Liver (tissue), 10 donors: ENCODE measurements at places on chromosomes 5 and 9.

DNA sequence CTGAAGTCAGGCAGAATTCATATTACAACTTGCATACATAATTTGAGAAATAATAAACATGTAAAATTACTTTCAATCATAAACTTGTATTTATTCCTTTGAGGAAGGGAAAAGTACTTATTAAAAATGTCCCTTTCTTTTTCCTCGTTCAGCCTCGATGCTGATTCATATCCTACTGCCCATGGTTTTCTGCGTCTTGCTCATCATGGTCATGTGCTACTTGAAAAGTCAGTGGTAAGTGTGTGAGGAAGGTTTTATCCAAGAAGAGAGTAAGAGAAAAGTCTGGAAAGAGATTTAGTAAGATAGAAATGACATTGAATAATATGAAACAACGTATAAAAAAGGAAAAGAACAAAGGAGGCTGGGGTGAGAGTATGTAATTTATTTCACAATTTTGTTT, 85.9 kb downstream of the OSMR start:
- DNase-seq: no peak

- DNase-seq: peak; percentile 74
Measured at GRCh38 chr5:41193456-41194205, 19.7 kb downstream of the C6 start.

DNA sequence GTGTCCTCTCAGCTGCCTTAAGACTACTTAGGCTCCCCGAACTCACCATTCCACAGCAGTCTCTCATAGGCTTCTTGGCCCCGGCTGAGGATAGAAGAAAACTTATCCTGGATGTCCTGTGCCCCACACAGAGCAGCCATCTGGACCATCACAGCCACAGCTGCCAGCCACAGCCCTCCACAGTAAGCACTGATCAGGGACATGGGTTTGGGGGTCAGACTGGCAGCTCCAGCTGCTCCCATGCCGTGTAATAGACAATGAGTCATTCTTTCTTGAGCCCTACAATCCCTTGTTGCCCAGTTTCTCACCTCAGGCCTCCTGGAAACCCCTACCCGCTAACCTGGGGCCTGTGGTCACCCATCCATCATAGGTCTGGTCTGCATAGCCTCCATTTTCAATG, 5.7 kb downstream of the CREB3 start:
- DNase-seq: no peak

DNA sequence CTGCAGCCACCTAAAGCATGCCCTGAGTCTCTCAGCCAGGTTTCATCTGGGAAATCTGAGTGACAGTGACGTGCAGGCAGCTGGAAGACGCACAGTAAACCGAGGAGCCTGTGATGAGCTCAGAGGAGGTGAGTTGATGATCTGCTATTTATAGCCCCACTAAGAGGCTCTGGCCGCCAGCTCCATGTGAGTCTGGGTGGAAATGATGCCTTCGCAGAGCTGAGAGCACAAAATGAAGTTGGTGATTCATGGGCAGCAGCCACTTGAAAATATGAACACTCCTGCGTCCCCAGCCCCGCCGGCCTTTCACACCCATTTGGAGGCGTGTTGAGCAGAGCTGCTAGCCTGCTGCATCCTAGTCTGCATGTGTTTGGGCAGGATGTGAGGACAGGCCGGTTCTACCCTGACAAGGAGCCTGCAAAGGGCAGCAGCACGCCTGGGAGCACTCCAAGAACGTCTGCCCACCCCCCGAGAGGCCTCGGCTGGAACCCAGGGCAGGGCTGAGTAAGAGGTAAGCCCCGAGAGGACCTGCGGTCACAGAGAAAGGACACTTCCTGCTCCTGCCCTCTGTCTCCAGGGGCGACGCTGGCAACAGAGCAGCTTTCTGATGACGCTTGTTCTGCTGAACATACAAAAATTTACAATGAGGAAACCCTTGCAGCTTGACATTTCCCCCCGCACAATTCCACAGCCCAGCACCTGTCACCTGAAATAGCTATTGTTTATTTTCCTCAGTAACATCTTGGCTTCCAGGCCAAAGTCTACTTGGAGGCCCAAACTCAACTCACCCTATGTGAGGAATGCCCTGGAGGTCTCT, 25.1 kb upstream of the CDKN2AIPNL start:
- peak; percentile 47 for DNase-seq

DNA sequence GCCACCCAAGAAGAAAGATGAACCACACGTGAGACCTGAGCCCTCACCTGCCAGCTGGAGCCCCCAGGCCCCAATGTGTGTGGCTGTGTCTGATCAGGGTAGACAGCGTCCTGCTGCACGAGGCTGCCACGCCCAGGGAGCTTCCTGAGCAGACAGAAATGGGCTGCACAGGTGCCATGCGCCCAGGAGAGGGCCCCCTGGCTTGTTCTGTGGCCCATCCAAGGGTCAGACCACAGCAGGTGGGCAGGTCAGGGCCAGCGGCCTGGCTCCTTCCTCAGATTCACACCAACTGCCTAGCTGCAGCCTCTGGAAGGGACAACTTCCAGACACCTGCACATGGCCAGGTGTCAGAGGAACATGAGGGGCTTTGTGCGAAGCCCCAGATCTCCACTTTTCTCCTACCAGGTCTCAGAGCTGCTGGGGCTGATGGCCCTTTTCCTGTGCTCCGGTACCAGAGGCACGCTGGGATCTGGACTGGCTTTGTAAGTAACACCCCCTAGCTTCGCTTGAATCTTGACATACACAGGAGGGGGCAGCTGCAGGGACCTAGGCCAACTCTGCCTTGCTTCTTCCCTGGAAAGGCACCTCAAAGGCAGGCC, 10.8 kb downstream of the SARDH start:
- peak; percentile 33 for DNase-seq

DNA sequence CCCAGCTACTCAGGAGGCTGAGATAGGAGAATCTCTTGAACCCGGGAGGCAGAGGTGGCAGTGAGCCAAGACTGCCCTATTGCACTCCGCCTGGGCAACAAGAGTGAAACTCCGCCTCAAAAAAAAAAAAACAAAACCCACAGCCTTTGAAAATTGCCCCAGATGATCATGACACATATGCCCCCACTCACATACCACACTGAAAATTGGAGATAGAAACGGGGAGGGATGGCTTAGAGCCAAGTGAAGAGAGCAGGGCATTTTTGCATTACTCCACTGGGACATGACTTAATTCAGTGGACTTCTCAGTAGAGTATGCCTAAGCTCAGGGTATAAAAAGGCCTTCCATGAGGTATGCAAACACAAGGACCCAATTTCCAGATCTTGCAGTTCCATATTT, 309.3 kb downstream of the BNC2 start:
- no peak for DNase-seq

GRCh38 chr5:138282920-138283742, 8.7 kb upstream of the GFRA3 start:
- DNase-seq: peak; percentile 44

GRCh38 chr5:177113566-177114424, 19.8 kb upstream of the NSD1 start:
- DNase-seq: peak; percentile 95

DNA sequence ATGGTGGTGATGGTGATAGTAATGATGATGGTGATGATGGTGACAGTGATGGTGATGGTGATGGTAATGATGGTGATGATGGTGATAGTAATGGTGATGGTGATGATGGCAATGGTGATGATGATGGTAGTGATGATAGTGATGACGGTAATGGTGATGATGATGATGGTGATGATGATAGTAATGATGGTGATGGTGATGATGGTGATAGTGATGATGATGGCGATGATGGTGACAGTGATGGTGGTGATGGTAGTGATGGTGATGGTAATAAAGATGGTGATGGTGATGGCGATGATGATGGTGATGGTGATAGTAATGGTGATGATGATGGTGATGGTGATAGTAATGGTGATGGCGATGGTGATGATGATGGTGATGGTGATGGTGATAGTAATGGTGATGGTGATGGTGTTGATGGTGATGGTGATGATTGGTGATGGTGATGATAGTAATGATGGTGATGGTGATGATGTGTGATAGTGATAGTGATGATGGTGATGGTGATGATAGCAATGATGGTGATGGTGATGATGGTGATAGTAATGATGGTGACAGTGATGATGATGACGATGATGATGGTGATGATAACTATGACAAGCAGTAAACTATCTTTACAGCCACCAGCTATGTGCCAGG, 38.6 kb downstream of the PHF2 start:
- no peak for DNase-seq

- DNase-seq: no peak
Measured at GRCh38 chr9:121169094-121169601, 32.5 kb downstream of the RAB14 start.

- DNase-seq: no peak
Measured at GRCh38 chr5:149268928-149269557, 2.6 kb upstream of the AFAP1L1 start.

DNA sequence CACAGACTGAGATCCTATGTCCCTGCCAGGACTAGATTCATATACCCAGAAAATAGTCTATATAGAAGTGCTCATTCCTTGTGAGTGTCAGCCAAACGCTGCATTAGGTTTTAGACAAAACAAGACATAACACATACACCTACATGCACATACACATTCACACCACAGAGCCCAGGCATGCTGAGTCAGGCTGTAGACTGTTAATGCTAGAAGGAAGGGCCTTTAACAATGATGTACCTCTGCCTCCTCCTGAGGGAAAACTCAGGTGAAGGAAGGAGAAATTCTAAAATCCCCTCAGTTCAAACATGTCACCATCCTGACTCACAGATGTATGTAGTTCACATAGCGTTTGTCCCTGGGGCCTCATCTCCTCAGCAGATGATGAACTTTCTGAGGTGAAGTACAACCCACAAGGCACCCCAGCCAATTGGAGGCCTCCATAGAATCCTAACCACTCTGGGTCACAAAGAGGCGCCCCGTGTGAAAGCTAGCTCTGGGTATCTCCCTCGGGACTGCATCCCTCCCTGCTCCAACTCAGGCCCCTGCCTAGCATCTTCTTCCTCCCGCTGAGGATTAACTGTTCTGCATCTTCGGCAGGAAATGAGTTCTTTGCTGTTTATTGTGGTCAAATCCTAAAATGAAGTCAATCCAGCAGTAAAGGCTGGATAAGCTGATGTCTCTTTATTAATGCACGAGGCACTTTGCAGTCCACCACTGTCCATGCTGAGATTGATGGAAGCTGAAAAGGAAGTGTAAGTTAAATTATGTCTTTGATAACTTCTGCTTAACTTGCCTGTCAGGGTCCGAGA, 40.8 kb upstream of the FSTL4 start:
- no peak for DNase-seq

- DNase-seq: no peak
Measured at GRCh38 chr5:35745193-35745592, 111.5 kb upstream of the IL7R start.

DNA sequence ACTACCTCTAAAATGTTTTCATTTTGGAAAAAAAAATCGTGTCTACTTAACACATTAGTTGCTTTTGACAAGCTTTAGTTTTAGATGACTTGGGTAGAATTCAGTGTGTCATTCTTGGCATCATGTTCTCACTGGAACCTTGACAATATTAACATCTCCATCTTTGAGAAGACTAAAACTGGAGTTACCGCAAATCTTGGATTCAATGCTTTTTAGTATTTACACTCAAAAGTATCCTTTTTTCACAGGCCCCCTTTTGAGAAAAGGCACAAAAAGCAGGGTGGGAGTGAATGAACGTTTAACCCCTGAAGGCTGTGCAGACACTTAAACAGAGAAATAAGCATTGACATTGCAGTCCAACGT, 549.1 kb downstream of the CSNK1G3 start:
- no peak for DNase-seq

DNA sequence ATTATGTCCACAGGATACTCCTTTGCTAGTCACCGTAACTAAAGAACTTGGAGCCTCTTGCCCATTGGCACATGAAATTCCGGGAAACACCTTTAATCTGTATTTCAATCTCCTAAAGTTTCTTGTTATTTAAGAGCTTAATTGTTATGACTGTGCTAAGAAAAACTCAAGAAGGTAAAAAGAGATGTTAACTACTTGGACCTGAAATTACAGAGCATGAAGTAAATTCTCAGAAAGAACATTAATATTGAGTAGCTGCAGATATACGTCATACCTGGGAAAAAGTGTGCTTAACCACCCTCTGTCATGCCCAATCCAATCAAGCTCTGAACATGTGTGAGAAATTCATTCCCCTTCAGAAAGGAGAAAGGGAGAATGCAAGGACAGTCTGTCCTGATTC, 394.9 kb upstream of the PTGER4 start:
- DNase-seq: no peak

- no peak for DNase-seq
Measured at GRCh38 chr5:143699121-143699520, 112.8 kb upstream of the HMHB1 start.

DNA sequence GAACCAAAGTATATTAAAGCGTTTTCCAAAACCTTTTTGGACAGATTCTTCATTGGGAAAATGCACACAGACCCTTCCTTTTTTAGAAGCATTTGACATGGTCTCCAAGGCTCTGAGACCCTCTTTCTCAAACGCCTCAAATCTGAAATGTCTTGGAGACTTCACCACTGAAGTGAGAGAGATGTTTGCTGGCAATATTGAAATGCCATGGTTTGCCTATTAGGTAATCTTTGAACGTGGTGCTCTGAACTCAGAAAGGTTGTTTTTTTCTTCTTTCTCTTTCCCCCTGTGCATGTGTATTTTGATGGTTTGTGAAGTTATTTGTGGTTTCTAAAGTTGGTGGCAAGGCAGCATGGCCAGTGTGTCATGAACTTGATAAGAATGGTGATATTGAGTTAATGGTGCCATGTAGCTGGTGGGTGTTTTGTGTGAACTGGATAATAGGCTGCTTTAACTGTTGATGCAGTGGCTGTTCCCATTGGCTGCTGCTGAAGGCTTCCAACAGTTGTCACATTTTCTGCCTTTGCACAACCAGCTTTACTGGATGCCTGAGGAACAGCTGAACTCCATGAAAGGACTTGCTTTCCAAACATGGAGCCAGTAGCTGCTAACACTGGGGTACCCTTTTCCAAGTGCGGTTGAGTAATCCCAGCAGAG, 1.7 kb downstream of the PALM2AKAP2 start:
- no peak for DNase-seq

DNA sequence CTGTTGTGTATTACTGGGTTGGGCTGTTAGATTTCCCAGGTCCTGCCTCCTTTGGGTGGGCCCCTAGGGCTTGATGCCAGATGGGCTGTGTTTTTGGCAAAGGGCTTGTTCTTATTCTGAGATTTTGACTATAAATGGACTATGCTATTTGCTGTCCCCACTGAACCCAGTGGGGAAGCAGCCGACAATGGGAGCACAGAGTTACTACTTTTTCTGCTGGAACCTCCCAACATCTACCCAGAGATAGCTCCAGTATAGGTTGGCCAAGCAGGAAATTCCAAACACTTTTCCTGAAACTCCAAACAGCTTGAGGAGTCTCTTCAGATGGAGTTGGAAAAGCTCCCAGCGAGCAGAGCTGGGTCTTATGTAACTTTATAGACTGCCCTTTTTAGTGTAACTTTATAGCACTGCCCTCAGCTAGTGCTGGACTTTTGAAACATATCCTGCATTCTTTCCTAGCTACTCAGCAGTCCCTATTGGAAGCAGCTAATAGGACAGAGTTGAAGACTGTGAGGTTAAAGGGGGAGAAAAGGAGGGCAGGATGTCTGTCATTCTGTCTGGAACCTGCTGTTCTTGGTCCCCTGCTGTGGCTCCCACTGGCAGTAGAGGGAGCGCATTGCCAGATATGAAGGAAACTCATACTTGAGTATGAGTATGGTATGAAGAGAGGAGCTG, 21.0 kb downstream of the RUSC2 start:
- no peak for DNase-seq

- no peak for DNase-seq
Measured at GRCh38 chr5:179314606-179315355, 30.5 kb downstream of the ADAMTS2 start.
